ENCODE measurements at places on chromosomes 12 and 14. TPM values are rescaled to one million over a fixed set of nuclear protein-coding genes. Genes with fewer than 3 reads are reported as not detected.
A peak's percentile ranks its signal among the peaks of the same experiment; 100 is the strongest.

GRCh38 chr12:50246873-50247612 is 36.3 kb downstream of the LIMA1 start:
- DNase-seq = no peak
- no peaks in the 10 kb centered on the region for H3K4me1 ChIP-seq
- no peaks in the 10 kb centered on the region for H3K27me3 ChIP-seq
- H3K36me3 ChIP-seq = no peaks in the 10 kb centered on the region
- no peak overlapping the region for H3K4me3 ChIP-seq

DNA sequence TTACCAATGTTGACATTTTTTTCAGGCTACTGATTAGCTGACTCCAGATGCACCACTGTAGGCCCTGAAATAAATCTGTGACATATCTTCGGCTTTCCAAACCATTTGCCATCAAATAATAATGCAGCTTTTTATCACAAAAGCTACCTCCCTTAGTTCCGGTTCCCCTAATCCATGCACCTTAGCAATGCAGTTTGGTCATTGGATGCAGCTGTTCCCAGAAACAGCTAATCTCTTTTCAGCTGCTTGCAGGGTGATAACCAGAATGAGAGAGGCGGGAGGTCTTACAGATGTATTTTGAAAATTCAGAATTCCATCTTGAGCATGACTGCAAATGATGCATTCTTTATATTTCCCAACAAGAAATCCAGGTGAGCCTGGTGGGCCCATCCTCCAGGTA is 646.2 kb downstream of the SOX5 start:
- H3K4me1 ChIP-seq = no peaks in the 10 kb centered on the region
- no peak overlapping the region for H3K27ac ChIP-seq
- no peaks in the 10 kb centered on the region for H3K27me3 ChIP-seq
- no peaks in the 10 kb centered on the region for H3K36me3 ChIP-seq
- no peak for DNase-seq

- DNase-seq = no peak
- no peak overlapping the region for H3K4me3 ChIP-seq
- H3K4me1 ChIP-seq = peaks cover 56% of the 10 kb centered on the region
- no peak overlapping the region for H3K27ac ChIP-seq
Observed at GRCh38 chr12:53997204-53998109, 2.5 kb upstream of the HOXC9 start.

- peak overlapping the region; percentile 93 for H3K27ac ChIP-seq
- H3K4me1 ChIP-seq = peaks cover 25% of the 10 kb centered on the region
- peak; percentile 70 for DNase-seq
- peak overlapping the region; percentile 38 for H3K4me3 ChIP-seq
- no peaks in the 10 kb centered on the region for H3K27me3 ChIP-seq
- no peaks in the 10 kb centered on the region for H3K36me3 ChIP-seq
Observed at GRCh38 chr12:110079477-110080400, 31.4 kb upstream of the C12orf76 start.

Gene ARG2
- total RNA-seq = 1.1 TPM

GRCh38 chr12:50066402-50066801 is 9.0 kb downstream of the ASIC1 start:
- no peaks in the 10 kb centered on the region for H3K27me3 ChIP-seq
- DNase-seq = no peak
- no peaks in the 10 kb centered on the region for H3K4me1 ChIP-seq
- H3K4me3 ChIP-seq = no peak overlapping the region

DNA sequence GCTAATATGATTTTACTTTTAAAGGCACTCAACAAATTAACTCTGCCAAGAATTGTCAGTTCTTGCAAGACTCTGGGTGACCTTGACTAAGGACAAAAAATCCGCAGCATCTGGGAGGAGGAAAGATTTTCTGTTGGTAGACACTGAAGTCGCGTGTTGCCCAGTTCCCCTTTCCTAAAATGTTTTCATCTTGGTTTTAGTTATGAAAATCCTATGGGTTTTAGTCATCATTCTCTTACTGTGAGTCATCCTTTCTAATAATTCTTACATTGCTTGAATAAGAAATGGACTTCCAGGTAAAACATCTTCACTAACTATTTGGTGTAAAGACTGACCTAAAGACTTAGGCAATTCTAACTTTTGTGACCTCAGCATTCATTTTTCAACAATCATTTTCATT is 9.1 kb downstream of the GSG1 start:
- H3K27me3 ChIP-seq = no peaks in the 10 kb centered on the region
- H3K27ac ChIP-seq = no peak overlapping the region
- no peak for DNase-seq
- H3K4me1 ChIP-seq = peaks cover 5% of the 10 kb centered on the region
- H3K36me3 ChIP-seq = no peaks in the 10 kb centered on the region
- H3K4me3 ChIP-seq = no peak overlapping the region

DNA sequence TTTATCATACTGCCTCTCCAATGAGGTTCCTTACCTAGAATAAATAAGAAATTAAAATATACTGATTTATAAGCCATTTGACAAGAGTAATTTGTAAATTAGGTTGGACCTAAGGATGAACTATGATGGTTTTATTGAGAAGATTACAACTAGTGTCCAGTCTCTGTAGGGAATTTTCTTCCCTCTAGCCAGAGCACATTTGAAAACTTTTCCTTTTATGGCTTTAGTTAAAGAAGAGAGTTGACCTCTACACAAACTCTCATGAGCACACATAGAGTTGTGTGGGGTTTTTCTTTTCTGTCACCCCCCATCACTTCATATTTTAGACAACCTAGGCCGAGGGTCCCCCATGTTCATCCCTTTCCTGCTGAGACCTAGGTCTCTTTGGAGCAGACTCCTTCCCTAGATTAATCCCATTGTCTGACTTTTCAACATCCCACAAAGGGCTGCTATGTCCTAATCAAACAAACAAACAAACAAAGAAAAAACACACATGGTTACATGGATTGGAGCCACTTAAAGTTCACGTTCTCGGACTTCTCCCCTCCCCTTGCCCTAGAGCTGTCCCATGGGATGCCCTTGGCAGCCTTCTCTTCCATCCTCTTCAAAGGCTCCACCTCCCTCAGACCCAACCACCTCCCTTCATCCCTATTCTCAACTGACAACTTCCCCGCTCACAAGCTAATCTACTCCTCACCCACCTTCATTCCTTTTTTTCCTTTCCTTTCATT is 40.7 kb downstream of the GPR135 start:
- H3K4me3 ChIP-seq = no peak overlapping the region
- no peaks in the 10 kb centered on the region for H3K27me3 ChIP-seq
- no peaks in the 10 kb centered on the region for H3K4me1 ChIP-seq

GRCh38 chr14:102028733-102029132 is 58.1 kb downstream of the HSP90AA1 start:
- no peaks in the 10 kb centered on the region for H3K27me3 ChIP-seq
- H3K4me1 ChIP-seq = no peaks in the 10 kb centered on the region
- H3K4me3 ChIP-seq = no peak overlapping the region
- no peak overlapping the region for H3K27ac ChIP-seq

DNA sequence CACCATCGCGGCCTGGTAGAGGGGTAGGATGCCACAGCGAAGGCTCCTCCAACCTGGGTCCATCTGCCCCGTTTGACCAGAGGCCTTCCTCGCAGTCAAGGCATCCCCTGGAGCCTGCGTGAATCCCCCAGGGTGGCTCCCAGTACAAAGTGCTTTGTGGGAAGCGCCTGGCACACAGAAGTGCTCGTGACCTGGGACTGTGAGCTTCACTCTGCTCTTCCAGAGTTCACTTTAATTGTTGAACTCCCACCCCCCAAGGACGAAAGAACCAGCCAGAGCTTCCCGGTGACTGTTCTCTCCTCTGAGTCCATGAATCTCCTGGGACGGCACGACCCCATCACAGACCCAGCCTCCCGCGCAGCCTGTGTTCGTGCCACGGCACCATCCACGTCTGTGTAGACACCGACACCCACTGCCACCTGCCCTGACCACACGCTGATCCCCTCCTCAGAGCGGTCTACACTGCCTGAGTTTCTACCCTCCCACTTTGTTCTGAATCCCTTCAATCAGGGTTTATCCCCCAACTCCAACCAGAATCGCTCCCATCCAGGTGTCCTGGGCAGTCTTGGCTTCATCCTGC is 15.9 kb downstream of the P2RX2 start:
- H3K4me3 ChIP-seq = no peak overlapping the region
- no peaks in the 10 kb centered on the region for H3K4me1 ChIP-seq
- no peak overlapping the region for H3K27ac ChIP-seq
- H3K27me3 ChIP-seq = no peaks in the 10 kb centered on the region
